ENCODE measurements at places on chromosomes 5 and 9.
A peak's percentile ranks its signal among the peaks of the same experiment; 100 is the strongest.

DNA sequence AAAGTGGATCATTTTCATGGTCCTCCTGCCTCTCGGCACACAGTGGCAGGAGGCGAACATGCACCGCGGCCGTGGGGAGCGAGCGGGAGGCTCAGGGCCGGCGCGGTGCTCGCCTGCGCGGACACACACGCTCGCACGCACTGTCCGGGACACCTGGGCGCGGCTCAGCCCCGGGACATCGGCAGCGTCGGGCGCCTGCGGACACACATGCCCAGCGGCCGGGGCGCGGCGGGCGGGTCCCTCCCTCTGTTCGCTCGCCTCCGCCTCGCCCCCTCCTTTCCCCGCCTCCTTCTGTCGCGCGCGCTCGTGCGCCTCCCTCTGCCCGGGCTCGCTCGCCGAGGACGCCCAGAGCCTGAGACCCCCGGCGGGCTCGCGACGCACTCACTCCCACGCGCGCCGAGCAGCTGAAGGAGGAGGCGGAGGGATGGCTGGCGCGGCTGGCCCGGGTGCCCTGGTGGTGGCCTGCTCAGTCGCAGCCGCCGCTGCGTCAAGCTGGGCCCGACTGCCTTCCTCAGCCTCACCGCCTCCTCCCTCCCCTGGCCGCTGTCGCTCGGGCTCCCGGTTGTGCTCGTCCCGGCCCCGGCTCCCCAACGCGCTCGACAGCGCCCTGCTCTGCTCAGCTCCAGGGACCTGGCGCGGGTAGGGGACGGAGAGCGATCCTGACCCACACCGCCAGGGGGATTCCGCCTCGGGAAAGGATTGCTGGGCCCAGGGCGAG is at the start of gene FRMD3:
Gene FRMD3 (minus strand): TSS at position 230 of the 718 bp plus-strand sequence. CDS start 170 bp downstream, at position 60.
- DNase-seq = peak; percentile 89

DNA sequence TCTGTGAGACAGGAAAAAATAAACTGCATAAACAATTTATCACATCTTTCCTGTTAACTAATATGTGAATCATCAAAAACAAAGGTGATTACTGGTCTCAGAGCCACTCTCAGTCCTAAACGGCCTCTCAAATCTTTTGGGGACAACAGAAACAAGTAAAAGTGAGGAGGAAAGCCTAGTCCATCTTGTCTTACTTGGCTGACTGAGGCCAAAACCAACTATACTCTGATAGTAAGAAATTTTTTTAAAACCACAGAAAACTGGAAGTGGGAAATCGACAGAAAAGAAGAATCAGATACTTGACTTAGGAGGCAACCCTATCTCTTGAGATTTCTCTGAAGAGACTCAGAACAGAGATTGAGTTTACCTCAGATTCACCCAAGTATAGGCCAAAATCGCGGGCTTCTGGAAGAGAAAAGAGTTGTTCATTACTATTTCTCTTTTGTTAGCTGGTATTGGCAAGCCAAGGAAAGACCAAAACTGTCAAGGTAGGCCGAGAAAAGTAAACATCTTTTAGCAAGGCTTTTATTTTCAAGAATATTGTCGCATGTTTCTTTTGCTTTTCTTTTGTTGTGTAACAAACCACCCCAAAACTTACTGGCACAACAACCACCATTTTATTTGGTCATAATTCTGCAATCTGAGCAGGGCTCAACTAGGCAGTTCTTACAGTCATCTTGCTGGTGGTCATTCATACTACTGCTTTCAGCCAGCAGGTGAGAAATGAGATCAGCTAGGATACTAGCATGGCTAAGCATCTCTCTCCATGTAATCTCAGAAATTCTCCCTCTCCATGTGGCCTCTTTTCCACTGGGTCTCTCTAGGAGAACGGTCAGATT is 46.1 kb downstream of the RFX3 start:
- DNase-seq = no peak

GRCh38 chr9:121573717-121574485 is 74.3 kb upstream of the GGTA1 start:
- no peak for DNase-seq

DNA sequence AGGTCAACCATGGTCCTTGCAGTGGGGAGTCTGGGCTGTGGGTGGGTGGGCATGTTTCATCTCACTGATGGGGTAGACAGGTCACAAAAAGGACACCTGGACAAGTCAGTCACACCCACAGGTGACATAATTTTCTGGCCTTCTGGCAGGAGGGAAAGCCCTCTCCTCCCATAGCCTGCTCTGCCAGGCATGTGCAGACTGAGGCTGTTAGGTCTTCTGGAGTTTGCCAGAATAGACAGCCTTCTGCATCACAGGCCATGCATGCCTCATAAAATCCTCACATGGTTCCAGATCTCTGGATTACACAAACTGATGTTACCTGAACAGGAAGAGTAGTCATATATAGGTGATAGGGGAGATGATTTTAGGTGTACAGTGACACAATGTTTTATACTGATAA is 49.1 kb downstream of the ARHGAP26 start:
- no peak for DNase-seq

- DNase-seq = peak; percentile 70
Measured at GRCh38 chr9:16267281-16268066, 603.0 kb downstream of the BNC2 start.

DNA sequence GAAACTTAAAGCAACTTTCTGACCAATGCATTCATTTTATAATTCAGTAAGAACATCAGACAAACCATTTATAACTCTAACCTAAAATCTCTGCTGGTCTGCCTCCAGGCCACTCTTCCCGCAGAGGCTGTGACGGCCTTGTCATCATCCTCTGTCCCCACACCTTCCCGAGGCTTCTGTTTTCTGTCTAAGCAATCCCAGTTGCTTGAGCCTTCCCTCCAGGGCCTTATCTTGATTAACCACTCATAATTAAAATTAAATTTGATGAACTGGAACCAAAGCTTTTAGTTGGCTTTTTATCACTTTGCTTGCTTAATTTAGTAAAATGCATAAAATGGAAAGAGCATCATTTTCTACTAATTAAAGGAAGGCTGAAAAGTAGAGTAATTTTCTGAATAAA is 312.4 kb downstream of the DIRAS2 start:
- DNase-seq = no peak

DNA sequence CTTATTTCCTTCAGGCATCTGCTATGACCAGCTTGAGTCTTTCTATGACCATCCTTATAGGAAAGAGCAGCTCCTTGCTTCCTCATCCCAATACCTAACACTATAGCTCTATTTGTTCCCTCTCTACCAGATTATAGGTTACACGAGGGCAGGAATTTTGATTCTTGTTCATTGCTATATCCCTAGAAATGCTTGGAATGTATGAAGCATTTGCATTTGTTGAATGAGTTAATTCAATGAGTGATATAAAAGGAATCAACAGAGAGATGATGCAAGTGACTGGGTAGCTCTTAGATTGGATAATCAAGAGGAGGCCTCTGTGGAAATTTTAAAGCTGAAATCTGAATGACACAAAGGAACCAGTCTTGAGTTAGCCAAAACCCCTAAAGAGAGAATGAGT is 13.9 kb downstream of the ZCCHC9 start:
- DNase-seq = peak; percentile 63

DNA sequence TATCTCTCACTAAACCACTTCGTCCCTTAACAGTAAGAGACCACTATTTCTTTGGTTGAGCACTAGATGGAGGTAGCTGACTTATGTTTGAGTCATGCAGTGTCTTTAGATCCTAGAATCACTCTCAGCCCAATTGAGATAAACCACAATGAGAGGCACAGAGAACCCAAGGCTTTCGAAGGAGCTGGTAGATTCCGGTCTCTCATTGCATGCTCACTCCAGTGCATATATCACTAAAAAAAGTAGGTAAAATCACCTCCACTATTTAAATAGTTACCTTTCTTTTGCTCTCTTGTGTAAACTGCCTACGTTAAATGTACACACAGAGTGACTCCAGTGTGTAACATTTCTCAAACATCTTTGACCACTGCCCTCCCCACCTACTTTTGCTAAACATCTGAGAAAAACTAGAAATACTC is 27.6 kb downstream of the ACTL7A start:
- peak; percentile 40 for DNase-seq

DNA sequence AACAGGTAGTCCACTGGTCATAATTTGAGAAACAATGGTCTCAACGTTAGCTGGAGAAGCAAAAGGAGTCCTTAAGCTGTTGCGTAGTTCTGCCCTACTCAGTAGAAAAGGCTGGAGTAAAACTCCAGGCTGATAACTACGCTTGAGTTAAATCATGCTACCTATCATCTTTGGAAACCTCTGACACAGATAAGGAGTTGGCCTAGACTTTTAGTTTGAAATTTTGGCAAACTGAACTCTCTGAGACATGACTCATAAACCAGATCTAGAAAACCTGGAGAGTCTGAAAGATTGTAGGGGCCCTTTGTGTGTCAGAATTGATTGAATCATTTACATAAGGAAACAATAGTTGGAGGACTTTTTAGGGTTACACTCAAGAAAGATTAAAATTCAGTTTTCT is 26.3 kb downstream of the NMUR2 start:
- DNase-seq = no peak

DNA sequence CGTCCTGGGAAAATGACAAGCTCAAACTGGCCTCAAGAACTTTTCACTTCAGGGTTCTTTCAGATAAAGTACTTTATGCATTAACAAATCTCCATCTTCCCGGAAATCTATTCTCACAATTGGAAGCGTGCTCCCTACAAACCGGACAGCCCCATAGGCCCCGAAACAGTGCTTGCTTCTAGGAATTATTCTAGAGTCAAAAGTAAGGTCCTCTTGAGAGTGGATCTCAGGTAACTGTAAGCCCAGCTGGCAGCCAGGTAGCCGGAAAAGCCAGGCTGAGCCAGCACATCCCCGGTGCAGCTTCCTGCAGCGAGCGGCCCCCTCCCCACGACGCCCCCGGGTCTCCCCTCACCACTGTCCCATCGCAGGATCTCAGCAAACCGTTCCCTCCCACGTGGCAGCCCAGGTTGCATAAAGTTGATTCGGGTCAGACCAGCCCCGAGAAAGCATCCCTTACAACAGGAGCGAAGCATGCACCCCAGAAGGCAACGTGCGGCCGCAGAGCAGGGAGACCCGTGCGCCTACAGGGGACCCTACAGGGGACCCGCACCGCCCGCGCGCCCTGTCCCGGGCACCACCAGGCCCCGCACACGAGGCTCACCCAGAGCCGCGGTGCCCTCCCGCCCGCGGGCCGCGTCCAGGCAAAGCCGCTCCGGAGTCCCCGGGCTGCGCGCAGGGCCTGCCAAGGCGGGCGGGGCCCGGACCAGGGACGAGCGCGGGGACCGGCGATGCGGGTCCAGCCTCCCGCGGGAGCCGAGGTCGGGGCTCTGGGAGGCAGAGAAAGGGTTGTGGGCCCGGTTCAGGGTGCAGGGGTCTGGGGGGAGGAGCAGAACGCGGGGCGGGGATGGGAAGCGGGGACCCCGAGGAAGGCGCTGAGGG is 920 bp downstream of the LPCAT1 start:
- DNase-seq = peak; percentile 66

DNA sequence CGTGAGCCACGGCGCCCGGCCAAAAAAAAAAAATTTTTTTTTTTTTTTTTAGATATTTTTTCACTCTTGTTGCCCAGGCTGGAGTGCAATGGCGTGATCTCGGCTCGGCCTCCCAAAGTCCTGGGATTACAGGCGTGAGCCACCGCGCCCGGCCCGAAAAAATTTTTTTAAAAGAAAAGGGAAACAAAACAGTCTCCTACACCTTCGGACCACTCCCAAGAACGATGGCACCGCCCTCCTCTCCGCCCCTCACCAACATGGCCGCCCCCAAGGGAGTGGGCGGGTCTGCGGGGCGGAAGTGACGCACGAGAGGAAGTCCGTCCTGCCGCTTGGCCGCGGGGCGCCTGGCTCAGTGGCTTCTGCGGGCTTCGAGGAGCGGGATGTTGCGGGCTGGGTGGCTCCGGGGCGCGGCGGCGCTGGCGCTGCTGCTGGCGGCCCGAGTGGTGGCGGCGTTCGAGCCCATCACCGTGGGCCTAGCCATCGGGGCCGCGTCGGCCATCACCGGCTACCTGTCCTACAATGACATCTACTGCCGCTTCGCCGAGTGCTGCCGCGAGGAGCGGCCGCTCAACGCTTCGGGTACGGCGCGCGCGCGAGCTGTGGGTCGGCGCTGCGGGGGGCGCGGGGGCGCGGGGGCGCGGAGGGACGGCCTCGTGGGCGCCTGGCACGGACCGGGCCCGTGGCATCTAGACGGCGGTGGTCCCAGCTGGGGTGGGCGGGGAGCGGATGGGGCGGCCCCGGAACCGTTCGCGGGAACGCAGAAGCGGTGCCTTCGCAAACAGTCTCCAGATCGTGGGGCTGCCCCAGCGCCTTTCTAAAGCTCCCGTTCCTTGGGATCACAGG is at the start of gene TOR1B:
Gene TOR1B (plus strand): TSS at position 352 of the 843 bp plus-strand sequence. CDS start 29 bp downstream, at position 381.
- DNase-seq = peak; percentile 98

DNA sequence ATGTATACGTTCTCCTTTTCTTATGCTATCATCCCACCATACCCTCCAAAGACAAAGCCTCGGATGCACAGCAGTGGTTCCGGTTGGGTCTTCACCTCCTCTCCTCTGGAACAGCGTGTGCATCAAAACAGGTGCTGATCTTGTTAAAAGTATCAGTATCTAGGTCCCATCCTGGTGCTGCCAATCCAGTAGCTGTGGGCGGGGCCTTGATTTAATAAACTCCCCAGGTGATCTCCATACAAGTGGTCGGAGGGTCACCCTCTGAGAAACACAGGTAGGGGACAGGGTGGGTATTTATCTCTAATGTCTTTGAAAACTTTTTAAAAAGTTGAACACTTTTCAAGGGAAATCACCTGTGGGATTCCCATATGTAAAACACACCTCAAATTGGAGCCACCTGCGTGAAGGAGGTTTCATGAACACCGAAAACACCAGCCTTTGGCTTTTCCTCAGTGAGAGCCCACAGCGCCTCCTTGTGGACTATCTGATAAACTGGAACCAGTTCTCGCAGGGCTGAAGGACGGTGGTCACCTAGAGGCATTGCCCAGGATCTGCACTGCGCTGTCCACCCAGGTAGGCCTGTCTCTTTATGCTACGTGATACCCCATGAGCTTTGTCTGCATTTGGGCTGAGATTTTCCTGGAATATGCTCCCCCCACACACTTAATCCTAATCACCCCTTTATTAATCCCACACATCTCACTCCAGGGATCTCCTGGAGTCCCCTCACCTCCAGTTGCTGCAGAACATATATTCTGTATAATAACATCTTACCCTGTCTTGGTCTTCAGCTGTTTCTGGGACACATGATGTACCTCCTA is 80.5 kb upstream of the EPB41L4B start:
- peak; percentile 72 for DNase-seq

- no peak for DNase-seq
Measured at GRCh38 chr5:154112255-154112654, 73.5 kb downstream of the MFAP3 start.

DNA sequence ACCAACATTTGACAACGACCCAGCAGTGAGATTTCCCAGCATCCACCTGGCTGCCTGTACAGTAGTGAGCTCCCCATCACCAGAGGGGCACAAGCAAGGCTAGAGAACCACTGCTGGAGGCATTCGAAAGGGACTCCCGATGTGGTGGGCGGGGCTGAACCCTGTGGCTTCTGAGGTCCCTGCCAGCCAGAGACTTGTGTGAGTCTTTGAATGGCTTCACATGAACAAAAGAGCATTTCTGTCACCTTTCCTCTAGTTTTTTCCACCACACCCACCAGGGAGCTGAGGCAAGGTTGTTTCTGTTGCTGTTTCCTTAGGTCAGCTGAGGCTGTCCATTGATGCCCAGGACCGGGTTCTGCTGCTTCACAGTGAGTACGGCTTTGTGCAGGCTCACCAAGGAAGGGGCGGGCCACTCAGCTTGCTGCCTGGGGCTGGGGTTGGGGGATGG is 15.7 kb downstream of the RGS3 start:
- DNase-seq = no peak

- DNase-seq = no peak
Measured at GRCh38 chr9:95629585-95629984, 112.8 kb upstream of the PTCH1 start.

GRCh38 chr9:97984188-97985057 is 1.3 kb downstream of the ANP32B start:
- DNase-seq = peak; percentile 84

Measured in adipocyte (in vitro differentiated cells).